Right renal cortex interstitium (tissue), 3 donors: ENCODE measurements at places on chromosomes 2 and 18.
A peak's percentile ranks its signal among the peaks of the same experiment; 100 is the strongest.

DNA sequence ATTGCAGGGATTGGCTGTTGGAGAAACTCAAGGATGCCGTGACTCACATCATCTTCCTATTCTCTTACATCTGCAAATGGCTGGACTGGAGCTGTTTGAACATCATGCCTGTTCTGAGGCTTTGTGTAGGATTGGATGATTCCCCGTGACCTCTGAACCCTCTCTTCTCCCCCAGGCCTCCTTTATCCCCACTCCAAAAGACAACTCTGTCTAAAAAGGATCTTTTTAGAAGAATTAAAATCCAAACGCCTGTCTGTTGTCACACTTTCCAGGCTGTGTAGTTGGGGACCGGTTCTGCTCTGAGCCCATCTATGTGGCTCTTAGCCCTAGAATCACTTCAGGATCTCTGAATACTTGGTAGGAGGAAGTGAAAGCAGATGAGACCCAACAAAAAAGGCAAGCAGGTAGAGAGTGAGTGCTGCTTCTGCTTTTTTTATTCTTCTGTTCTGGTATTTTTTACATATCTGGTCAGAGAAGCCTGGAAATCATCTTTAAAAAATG is 565 bp downstream of the SP140 start:
- DNase-seq: no peak

- DNase-seq: no peak
Measured at GRCh38 chr2:118978064-118978463, 36.1 kb downstream of the MARCO start.

DNA sequence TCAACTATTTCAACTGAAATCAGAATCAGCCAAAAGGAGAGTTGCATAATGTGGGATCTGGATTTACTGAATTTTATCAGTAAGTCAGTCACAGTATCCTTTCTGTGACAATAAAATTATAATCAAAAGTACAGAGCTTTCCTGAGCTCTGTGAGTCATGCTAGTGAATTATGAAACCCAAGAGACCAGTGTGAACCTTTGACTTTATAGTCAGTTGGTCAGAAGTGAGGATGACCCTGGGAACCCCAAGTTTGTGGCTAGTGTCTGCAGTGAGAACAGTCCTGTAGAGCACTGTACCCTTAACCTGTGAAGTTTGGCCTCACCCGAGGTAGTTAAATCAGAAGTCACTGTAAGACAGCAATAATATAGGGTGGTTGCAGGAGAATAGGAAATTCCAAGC is 381.7 kb downstream of the CDH19 start:
- no peak for DNase-seq

- no peak for DNase-seq
Measured at GRCh38 chr2:19881221-19881907, 20.4 kb downstream of the TTC32 start.

DNA sequence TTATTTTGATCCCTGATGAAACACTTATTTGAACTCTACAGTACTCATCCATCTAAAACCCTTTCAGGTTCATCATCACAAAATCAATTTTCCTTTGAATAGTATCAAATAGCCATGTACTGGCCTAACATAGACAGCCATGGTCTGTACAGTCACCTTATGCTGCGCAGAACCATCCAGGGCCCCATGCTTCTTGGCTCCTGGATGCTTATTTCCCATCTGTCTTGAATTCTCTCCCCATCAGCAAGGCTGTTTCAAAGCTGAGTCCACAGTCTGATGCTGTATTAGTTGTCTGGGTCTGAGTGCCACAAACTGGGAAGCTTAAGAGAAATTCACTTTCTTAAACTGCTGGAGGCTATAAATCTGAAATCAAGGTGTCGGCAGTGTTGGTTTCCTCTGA is 290.2 kb downstream of the OSR1 start:
- DNase-seq: no peak

DNA sequence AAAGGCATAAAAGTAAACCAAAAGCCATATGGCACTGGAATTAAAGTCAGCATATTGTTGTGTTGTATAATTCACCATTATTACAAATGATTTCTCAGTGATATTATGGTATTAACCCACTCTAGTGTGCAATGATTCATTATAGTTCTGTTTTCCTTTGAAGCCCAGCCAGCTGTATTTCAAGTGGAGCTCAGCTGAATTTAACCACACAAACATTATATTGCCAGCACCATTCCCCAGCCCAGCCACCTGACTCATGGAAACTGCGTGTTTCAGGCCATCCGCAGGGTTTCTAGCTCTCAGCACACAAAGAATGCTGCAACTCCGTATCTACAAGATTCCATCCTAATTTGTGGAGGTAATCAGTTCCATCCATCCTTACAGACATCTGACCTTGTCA is 166.8 kb upstream of the CHAC2 start:
- no peak for DNase-seq

GRCh38 chr2:25309402-25309801 is 32.3 kb downstream of the DNMT3A start:
- DNase-seq: no peak

- DNase-seq: no peak
Measured at GRCh38 chr2:55052129-55053061, 2.1 kb upstream of the RTN4 start.

DNA sequence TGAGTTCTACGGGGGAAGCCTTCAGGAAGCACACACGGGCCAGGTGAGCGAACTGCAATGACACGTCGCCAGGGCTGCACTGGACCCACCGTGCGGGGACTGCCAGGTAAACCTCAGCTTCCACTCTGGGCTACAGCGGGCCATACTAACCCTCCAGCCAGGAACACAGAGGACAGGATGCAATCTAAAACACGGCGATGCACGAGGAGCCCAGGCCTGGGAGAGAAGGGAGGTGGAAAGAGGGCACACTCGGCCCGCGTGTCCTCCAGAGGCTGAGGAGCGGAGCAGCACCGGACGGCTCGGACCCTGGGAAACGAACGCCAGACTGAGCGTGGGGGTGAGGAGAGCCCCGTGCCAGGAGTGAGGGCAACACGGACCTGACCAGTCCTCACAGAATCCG is 69.3 kb downstream of the HDAC4 start:
- no peak for DNase-seq

- no peak for DNase-seq
Measured at GRCh38 chr2:232352511-232353091, 25.9 kb upstream of the ALPP start.

GRCh38 chr2:164182116-164182627 is 439.1 kb downstream of the GRB14 start:
- DNase-seq: no peak

- DNase-seq: no peak
Measured at GRCh38 chr2:151171186-151171585, 90.5 kb downstream of the RBM43 start.

DNA sequence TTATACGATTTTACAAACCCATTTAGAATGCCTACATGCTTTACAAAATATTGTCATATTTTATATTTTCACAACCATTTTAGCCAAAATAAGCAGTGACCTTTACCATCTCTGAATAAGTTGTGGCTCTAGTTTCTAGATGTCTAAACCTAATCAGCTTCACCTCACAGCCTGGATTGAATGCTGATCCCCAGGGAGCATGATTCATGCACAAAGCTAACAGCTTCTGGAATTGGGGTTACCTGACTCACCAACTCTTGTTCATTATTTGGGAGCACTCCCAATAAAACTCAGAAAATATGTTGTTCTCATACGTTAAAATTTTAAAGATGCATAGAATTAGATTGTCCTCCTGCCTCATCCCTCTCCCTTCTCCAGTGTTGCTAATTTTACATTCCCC is 611.7 kb upstream of the NETO1 start:
- no peak for DNase-seq

DNA sequence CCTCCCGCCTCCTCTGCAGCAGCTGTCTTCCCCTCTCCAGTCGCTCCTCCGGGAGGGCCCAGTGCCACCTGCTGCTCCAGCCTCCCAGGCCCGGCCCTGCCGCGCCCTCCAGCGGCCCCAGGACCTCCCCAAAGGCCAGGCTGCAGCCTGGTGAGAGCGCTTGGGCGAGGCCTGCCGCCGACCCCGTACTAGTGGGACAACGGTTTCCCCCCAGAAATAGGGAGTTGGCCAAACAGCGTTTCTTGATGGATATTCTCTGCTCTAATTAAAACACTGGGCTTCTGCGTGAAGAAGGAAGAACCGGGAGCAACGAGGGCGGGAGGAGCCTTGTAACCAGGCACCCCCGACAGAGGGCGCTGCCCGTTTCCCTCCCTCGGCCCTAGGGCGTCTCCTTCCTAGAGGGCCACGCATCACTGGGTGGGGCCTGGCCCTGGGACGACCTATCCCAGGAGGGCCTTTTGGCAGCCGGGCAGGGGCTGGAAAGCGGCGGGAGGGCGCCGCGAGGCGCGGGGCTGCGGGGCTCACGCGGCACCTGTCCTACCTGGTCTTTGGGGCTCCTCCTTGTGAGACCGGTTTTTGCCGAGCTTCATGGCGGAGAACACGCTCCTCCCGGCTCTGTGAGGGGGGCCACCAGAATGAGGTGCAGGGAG is 25.4 kb upstream of the OTOF start:
- peak; percentile 53 for DNase-seq

DNA sequence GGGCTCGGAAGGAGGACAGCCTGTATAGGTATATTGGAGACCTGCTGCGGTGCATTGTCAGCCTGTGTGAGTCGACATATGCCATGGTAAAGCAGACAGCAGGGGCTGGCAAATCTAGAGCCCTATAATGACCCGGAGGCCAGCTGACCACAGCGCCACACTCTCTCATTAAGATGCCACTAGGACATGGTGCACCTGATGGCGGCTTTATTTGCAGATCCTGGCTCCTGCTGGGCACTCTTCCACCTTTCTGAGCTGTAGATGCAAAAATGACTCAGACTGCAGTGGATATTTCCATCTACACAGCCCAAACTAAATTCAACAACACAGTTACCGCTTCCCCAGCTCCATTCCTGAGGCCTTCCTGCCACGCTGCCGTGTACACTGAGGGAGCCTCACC is 389.9 kb downstream of the TNS1 start:
- no peak for DNase-seq

DNA sequence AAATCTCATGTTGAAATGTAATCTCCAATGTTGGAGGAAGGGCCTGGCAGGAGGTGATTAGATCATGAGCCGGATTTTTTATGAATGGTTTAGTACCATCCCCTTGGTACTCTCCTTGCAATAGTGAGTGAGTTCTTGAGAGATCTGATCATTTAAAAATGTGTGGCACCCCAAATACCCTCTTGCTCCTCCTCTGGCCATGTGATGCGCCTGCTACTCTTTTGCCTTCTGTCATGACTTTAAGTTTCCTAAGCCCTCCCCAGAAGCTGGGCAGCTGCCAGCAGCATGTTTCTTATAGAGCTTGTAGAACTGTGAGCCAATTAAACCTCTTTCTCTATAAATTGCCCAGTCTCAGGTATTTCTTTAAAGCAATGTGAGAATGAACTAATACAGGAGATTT is 72.6 kb upstream of the FIGN start:
- no peak for DNase-seq

DNA sequence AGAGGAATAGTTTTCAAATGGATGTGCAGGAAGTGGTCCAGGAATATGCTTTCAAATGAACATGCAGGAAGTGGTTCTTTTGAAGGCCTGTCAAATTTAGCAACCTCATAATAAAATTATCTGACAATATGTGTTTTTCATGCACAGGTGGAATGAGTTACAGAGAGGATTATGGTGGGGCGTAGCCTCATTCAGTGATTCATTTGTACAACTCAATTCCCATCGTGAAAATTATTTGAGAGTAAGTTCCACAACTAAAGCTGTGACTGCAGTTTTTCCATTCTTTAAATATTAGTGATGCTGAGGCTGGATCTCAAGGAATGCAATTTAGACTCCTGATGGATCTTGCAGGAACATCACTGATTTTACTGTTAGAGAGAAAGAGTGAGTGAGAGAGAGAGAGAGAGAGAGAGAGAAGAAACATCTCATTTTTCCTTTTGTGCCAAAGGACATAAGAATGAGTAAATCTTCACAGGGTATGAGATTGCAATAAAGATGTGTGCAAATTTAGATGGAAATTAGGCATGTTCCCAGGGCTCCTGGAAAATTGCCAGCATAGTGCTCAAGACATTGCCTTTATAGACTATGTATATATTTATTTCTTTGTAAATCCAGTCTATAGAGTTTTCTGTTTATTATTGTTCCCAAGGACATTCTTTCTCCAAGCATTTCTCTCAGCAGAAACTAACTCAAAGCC is 394.9 kb upstream of the ZEB2 start:
- DNase-seq: no peak

DNA sequence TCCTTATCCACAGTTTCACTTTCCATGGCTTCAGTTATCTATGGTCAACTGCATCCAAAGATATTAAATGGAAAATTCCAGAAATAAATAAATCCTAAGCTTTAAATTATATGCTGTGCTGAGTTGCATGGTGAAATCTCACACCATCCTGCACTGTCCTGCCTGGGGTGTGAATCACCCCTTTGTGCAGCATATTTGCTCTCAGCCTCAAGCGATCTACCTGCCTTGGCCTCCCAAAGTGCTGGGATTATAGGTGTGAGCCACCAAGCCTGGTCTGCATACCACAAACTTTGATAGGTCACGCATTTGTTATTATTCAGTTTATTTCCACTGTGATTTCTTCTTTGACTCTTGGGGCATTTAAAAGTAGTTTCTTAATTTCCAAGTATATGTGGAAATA is 117.2 kb downstream of the SPIRE1 start:
- DNase-seq: no peak

DNA sequence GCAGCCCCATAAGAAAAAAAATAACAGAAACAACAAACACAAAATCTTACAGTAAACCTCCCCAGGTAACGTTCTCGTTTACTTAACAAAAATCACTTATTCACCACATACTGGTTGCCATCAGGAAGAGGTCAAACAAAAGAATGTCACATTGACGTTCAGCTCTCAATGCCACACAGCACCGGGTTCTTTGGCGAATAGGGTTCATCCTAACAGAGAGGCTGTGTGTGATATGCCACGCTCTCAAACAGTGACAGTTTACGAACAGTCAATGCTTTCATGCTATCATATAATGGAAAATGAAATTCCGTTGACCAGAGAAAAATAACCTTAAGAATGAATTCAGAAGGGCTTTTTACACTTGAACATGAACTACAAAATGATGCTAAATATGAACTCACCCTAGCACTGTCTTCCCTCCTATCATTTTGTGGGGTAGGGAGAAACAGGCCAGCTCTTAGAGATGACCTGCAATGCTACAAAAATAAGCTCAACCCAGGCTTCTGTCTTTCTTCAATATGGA is 2.0 kb downstream of the TMEM163 start:
- DNase-seq: no peak

GRCh38 chr2:162149940-162150339 is 2.1 kb downstream of the GCG start:
- DNase-seq: no peak

DNA sequence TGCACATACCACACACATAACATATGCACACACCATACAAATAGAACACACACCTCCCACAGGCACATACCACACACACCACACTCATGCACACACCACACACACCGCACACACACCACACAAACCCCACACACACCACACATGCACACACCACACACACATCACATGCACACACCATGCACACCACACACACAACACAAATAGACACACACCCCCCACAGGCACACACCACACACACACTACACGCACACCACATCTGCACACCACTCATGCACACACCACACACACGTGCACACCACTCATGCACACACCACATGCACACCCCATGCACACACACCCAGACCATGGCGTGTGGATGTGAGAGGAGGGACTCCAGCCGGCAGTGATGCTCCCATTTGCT is 161.7 kb upstream of the TPO start:
- no peak for DNase-seq
